ENCODE measurements at places on chromosomes 3 and 15.

GRCh38 chr15:75891895-75892294, 11.8 kb upstream of the FBXO22 start:
- no peak for DNase-seq

DNA sequence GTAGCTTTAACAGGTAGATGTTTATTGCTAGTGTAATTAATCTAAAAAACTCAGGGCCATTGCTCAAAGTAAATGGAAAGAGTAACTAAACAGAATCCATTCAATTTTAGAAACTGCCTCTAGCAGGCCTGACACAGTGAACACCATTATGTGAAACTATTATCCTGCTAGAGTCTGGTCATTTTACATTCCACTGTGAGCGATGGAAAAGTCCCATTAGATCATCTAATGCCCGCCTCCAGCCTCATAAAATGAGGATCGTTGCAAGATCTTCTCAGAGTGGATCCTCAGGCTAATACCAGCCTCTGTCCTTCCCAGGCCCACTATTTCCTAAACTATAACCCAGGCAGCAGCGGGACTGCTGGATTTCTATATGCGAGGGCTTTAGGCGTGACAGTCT, 107.7 kb downstream of the WDR76 start:
- no peak for DNase-seq

GRCh38 chr3:153277029-153277428, 115.0 kb downstream of the RAP2B start:
- DNase-seq: no peak

- no peak for DNase-seq
Measured at GRCh38 chr3:112610121-112610520, 30.8 kb downstream of the CCDC80 start.

DNA sequence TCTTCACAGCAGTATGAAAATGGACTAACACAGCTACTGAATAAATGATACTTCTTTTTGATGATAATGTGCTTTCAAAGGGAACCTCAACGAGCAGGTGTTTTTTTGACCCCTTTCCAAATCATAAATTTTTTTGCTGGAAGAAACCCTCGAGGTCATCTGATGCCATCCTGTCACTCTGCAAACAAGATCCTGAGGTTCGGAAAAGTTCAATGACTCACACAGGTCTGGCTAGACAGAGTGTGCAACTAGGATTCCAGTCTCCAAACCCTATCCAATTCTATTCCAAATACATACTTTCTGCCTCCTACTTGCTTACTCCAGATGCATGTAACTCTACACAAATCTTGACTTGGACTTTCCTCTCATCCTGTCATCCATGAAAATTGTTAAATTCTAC, 124.7 kb downstream of the NEDD4 start:
- DNase-seq: no peak
